ENCODE measurements at places on chromosomes 5 and 9.
A peak's percentile ranks its signal among the peaks of the same experiment; 100 is the strongest.

GRCh38 chr5:4095918-4096630 lies 500.4 kb downstream of the IRX1 start:
- DNase-seq: no peak

DNA sequence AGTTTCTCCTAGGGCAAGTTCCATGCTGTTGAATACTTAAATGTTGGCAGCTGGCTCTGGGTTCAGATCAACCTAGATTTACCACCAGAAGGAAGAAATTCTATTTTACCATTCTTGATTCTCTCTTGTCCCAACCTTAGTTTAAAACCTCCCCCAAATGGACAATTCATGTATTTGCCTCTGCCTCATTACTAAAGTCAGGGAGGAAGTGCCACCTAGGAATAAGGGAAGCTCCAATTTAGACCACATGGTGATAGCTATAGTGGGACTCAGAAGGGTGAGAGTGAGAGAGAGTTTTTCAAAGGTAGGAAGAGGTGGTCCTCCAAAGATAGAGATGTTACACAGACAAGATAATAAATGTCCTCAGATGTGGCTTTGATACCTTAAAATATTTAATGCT lies 53.4 kb upstream of the PAM start:
- no peak for DNase-seq

GRCh38 chr9:17962747-17963146 lies 383.9 kb downstream of the SH3GL2 start:
- no peak for DNase-seq

- DNase-seq: no peak
Measured at GRCh38 chr5:118068886-118069285, 919.5 kb downstream of the DTWD2 start.

- DNase-seq: no peak
Measured at GRCh38 chr9:38619556-38620447, 594 bp downstream of the ANKRD18A start.

GRCh38 chr9:75488719-75489110 lies 400.4 kb downstream of the OSTF1 start:
- DNase-seq: no peak

DNA sequence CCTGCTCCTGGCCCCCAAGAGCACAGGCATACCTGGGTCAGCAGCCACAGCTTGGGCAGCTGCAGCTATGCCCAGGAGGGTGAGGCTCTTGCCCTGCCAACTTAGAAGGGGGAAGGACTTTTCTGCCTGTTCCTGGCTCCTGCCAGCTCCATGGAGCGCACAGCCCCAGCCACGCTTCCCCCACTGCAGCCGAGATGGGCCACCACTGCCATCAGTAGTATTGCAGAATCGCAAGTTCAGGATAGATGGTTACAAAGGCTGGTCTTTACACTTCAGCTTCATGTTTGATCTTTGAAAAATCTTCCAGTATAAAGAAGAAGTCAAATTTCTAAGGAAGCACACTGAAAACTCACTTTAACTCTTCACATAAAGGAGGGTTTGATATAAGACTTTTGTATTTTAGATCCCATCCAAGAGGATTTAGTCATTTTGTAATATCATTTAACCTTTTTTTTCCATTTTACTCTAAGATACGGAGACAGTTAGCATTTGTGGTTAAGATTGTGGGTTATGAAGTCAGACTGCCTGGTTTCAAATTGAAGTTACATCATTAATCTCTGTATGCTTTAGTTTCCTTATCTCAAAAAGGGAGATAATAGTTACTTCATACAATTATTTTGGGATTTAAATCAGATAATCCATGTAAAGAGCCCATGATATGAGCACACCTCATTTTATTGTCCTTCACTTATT lies 81.8 kb downstream of the NLN start:
- DNase-seq: no peak

DNA sequence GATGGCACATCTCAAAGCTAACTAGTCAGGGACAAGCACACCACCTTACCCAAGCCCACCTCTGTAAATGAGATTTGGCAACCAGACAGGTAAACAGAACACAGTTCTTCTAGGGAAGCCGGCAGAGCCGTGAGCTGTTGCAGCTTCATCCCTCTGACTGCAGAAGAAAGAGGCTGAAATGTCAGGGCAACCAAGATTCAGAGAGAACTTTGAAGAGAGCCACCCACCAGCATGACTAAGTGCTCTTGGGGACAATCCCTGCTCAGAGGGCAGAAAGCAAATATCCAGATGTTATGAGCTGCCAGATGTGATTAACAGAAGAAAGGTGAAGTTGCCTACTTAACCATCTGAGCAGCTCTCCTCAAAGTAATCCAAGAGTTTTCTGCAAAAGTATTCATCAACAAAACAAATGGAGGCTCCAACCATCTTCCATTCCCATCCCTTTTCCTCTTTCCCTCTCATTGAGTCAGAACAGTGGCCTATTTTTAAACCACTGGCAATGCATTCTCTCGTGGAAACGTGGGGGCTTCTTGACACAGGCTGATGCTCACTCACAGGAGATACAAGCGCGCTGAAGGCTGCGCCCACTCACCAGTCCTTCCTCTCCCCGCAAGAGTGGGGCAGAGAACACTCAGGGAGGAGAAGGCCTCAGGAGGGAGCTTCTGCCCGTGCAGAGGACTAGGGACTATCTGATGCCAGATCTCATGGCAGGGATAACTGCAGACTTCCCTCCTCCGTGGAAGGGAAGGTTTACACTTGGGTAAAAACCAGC lies 57.1 kb downstream of the SLIT3 start:
- no peak for DNase-seq

GRCh38 chr5:175290379-175290778 lies 153.6 kb downstream of the DRD1 start:
- DNase-seq: no peak

- no peak for DNase-seq
Measured at GRCh38 chr9:106731910-106732309, 131.1 kb upstream of the ZNF462 start.

- no peak for DNase-seq
Measured at GRCh38 chr5:69531406-69531801, 28.6 kb upstream of the GTF2H2C start.

GRCh38 chr9:134618163-134618832 lies 23.3 kb upstream of the COL5A1 start:
- DNase-seq: no peak

- no peak for DNase-seq
Measured at GRCh38 chr5:124849774-124850173, 103.3 kb upstream of the ZNF608 start.

GRCh38 chr9:17888066-17888465 lies 309.2 kb downstream of the SH3GL2 start:
- DNase-seq: no peak

- no peak for DNase-seq
Measured at GRCh38 chr5:61409568-61409967, 77.5 kb downstream of the ZSWIM6 start.

GRCh38 chr5:168656633-168657032 lies 77.5 kb upstream of the PANK3 start:
- no peak for DNase-seq

DNA sequence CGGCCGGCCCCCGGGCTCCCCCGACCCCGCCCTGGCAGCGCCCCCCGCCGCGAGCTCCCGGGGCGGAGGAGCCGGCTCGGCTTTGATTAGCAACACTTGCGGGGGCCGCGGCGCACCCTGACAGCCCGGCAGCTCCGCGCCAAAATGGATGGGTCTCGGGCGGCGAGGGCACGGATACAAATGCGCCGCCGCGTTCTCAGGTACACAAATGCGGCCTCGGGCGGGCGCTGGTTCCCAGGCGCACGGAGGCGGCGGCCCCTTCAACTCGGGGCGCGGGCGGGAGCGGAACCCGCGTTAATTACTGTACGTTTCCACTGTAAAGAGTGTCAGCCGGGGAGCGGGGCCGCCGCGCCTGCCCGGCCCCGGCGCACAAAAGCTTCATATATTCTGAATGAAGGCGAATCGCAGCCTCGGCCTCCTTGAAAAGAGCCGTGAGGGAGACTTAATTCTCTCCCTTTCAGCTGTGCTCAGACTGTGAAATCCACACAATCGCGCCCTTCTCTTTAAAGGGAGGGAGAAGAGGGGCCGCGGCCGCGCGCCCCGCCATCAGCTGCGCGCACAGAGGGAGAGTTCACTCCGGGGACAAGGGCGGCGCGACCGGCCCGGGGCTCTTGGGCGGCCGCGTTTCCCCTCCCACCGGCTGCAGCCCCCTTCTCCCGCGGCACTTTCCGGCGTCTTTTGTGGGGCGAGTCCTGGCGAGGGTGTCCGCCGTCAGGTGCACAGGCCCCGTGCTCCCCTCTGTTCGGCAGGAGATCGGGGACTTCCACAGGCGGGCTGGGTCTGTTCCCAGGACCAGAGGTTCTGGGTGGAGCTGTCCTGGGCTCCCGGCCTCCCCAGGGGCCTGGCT lies 27.0 kb downstream of the MSX2 start:
- DNase-seq: peak; percentile 38

GRCh38 chr5:38536968-38537367 lies 19.5 kb downstream of the LIFR start:
- DNase-seq: no peak

GRCh38 chr5:56739990-56740389 lies 75.4 kb upstream of the MAP3K1 start:
- no peak for DNase-seq

DNA sequence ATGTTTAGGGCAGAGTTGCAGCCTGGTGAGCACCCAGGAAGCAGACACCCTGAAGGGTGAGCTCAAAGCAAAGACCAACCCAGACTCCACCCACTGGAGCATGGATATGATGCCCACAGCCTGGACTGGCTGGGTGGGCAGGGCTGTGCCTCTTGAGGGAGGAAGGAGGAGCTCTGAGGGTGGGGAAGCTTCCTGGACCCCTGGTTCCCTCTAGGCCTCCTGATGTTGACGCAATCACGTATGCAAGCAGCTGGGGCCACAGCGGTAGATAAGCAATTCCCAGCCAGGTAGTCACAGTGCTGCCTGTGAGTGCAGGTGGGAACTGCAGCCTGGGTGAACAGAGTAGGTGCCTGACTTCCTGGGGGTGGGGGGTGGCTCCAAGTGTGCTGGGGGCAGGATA lies 271.5 kb downstream of the CDK5RAP2 start:
- no peak for DNase-seq
